Keratinocyte (primary cell): ENCODE measurements at places on chromosomes 12 and 14. TPM values are rescaled to one million over a fixed set of nuclear protein-coding genes. Genes with fewer than 3 reads are reported as not detected.

Gene CLEC4D
- polyA plus RNA-seq: not detected in 3 replicates

Gene GPR132
- polyA plus RNA-seq: not detected in 3 replicates

Gene WSCD2
- polyA plus RNA-seq: not detected in 3 replicates

Gene SLC2A13
- 0.70 to 1.1 TPM (median 0.93 TPM) in 3 replicates for polyA plus RNA-seq

Gene SLC6A15
- 7.4 to 18.9 TPM (median 14.0 TPM) in 3 replicates for polyA plus RNA-seq

Gene KCNC2
- polyA plus RNA-seq: not detected in 3 replicates

Gene A2M
- 0.20 to 0.49 TPM (median 0.32 TPM) in 3 replicates for polyA plus RNA-seq

Gene HIF1A
- 65.2 to 202 TPM (median 168 TPM) in 3 replicates for polyA plus RNA-seq

DNA sequence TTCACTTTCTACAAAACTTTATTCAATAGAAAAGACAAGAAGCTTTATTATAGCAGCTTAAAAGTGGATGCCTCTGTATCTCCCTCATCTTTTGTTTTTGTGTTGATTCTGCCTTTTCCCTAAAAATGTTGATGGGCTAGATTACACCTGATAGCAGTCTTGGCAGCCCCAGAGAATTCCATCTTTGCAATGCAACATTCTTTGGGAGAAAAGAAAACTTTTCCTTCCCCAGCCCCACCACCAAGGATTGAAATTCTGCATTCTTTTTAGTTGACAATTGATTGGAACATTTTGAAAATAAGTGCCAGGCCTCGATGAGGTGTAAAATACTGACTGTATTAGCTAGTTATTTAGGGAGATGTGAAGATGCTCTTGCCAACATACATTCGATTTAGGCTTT is 306.8 kb upstream of the G2E3 start:
- no peak overlapping the region for H3K4me3 ChIP-seq
- H3K27ac ChIP-seq: no peak overlapping the region

DNA sequence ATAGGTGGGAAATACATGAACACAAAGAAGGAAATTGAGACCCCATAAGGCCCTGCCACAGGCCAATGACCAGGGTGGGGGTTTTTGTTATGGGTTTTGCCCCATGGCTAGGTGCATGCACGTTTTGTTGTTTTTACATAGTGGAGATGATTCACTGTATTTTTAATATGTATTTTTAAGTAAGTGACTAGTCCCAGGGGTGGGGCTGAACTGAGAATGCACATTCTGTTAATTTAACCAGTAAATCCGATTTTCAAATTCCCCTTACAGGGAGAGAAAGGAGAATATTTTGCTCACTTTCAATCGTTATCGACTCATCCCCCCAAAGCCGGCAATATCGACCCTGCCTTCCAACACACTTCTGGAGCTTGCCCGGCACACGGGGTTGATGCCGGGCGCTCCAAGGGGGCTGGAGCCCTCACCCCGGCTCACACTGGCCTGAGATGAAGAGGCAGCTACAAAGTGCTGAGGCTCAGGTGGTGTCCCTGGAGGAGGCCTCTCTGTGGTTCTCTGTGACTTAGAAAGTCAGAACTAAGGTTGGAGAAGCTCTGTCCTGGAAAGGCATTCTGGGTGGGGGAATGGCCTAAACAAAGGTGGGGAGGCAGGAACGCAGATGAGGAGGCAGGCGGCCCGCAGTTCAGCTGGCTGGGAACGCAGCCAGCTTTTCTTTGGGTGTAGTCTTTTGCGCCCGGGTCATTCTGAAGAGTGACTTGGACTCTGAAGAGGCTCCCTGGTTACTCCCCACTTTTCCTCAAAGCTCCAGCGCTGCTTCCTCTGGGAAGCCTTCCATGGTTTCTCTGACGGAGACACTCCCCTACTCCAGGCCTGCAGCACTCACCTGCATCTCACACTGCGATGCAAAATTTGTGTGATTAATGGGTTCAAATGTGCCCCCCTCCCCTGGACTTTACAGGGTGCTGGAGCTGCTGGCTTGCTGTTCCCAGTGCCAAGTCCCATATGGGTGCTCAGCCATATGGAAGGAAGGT is 50.7 kb upstream of the DLK1 start:
- H3K4me3 ChIP-seq: no peak overlapping the region
- H3K27ac ChIP-seq: no peak overlapping the region
- no peak for DNase-seq
- H3K4me1 ChIP-seq: peaks cover 22% of the 10 kb centered on the region
- no peaks in the 10 kb centered on the region for H3K36me3 ChIP-seq

GRCh38 chr12:88684170-88684569 is 103.9 kb upstream of the KITLG start:
- H3K4me1 ChIP-seq: no peaks in the 10 kb centered on the region
- H3K36me3 ChIP-seq: no peaks in the 10 kb centered on the region
- no peak for DNase-seq
- H3K4me3 ChIP-seq: no peak overlapping the region
- H3K27me3 ChIP-seq: no peaks in the 10 kb centered on the region

DNA sequence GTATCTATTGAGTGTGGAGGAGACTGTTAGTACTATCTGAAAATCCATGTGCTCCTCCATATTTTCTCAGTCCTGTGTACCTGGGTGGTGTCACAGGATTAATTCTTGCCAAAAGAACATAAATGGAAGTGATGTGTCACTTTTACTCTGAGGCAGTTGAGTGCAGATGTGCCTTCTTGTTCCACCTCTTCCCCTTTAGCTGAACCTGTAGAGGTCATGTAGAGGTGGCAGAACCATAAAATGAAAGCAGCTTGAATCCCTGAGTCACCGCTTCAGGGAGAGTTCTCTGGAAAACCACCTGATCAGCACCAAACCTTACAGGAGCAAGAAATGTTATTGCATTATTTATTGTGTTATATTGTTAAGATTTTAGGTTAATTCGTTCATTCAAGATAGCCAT is 14.7 kb upstream of the SLC25A3 start:
- H3K27ac ChIP-seq: no peak overlapping the region
- no peak overlapping the region for H3K4me3 ChIP-seq
- H3K27me3 ChIP-seq: no peaks in the 10 kb centered on the region
- no peaks in the 10 kb centered on the region for H3K36me3 ChIP-seq
- no peaks in the 10 kb centered on the region for H3K4me1 ChIP-seq
- DNase-seq: no peak

GRCh38 chr14:98822917-98823316 is 449.1 kb downstream of the BCL11B start:
- H3K27me3 ChIP-seq: no peaks in the 10 kb centered on the region
- H3K27ac ChIP-seq: no peak overlapping the region
- no peak for DNase-seq
- H3K4me3 ChIP-seq: no peak overlapping the region

DNA sequence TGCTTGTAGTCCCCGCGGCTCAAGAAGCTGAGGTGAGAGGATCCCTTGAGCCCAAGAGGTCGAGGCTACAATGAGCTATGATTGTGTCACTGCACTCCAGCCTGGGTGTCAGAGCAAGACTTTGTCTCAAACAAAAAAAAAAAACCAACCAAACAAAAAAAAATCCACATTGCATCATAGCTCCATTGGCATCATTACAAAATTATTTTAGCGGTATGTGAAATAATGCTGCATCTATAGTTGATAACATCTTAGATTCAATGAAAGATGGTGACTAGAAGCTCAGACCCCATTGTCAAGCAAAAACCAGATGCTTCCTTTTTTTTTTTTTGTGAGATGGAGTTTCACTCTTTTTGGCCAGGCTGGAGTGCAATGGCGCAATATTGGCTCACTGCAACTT is 14.8 kb upstream of the PTHLH start:
- no peak for DNase-seq
- H3K27ac ChIP-seq: no peak overlapping the region
- H3K4me3 ChIP-seq: no peak overlapping the region
- no peaks in the 10 kb centered on the region for H3K27me3 ChIP-seq
- H3K4me1 ChIP-seq: peaks cover 47% of the 10 kb centered on the region

GRCh38 chr12:75822416-75822815 is 209.2 kb downstream of the PHLDA1 start:
- H3K4me1 ChIP-seq: peaks cover 74% of the 10 kb centered on the region
- DNase-seq: no peak
- no peak overlapping the region for H3K27ac ChIP-seq
- no peaks in the 10 kb centered on the region for H3K27me3 ChIP-seq
- H3K4me3 ChIP-seq: no peak overlapping the region

- no peak overlapping the region for H3K4me3 ChIP-seq
- H3K4me1 ChIP-seq: peaks cover 15% of the 10 kb centered on the region
- no peaks in the 10 kb centered on the region for H3K27me3 ChIP-seq
- no peak for DNase-seq
- H3K36me3 ChIP-seq: peaks cover 20% of the 10 kb centered on the region
These were observed 4.9 kb downstream of the VAMP1 start for GRCh38 chr12:6465467-6466183.

DNA sequence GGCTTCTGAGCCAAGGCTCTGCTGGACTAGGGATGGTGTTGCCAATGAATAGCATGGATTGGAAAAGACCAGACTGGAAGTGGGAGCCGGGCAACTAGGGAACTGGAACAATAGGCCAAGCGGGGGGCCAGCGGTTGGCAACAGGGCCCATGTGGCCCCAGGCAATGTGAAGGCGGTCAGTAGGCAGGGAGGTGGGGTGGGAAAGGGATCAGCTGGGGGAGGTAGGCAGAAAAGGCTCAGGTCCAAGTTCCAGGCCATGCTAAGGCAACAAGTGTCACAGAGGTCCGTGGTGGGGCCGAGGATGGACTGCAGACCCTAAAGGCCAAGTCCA is 14.9 kb upstream of the MLXIP start:
- no peaks in the 10 kb centered on the region for H3K27me3 ChIP-seq
- H3K4me1 ChIP-seq: peaks cover 18% of the 10 kb centered on the region
- no peak overlapping the region for H3K4me3 ChIP-seq
- peaks cover 10% of the 10 kb centered on the region for H3K36me3 ChIP-seq
- no peak overlapping the region for H3K27ac ChIP-seq

GRCh38 chr12:123705935-123706334 is 6.2 kb upstream of the ATP6V0A2 start:
- no peak for DNase-seq
- no peak overlapping the region for H3K27ac ChIP-seq
- H3K36me3 ChIP-seq: peaks cover 4% of the 10 kb centered on the region

- no peaks in the 10 kb centered on the region for H3K36me3 ChIP-seq
- H3K27me3 ChIP-seq: no peaks in the 10 kb centered on the region
- H3K4me3 ChIP-seq: no peak overlapping the region
- peaks cover 28% of the 10 kb centered on the region for H3K4me1 ChIP-seq
- no peak for DNase-seq
- H3K27ac ChIP-seq: no peak overlapping the region
These were observed 168.0 kb downstream of the TMTC3 start for GRCh38 chr12:88310069-88310468.

DNA sequence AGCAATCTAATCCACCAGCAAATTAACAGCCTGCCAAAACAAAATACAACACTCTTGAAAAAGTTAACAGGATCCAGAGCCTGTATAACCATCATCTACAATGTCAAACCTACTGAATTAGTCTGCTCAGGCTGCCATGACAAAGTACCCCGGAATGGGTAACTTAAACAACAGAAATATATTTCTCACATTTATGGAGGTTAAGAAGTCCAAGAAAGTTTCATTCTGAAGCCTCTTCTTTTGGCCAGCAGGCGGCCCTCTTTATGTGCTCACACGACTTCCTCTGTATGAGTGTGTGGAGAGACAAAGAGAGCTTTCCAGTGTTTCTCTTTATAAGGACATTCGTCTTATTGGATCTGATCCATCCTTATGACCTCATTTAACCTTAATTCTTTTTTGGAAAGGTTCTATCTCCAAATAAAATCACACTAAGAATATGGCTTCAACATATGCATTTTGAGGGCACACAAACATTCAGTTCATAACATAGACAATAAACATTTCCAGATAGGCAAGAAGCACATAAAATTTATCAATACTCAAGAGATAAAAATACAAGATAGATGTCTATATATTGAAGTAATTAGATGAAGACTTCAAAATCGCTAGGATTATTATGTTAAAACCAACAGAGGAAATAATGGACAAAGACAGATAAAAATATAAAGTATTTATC is 5.9 kb upstream of the RERG start:
- no peaks in the 10 kb centered on the region for H3K4me1 ChIP-seq
- no peak overlapping the region for H3K4me3 ChIP-seq
- no peak for DNase-seq
- H3K27ac ChIP-seq: no peak overlapping the region

DNA sequence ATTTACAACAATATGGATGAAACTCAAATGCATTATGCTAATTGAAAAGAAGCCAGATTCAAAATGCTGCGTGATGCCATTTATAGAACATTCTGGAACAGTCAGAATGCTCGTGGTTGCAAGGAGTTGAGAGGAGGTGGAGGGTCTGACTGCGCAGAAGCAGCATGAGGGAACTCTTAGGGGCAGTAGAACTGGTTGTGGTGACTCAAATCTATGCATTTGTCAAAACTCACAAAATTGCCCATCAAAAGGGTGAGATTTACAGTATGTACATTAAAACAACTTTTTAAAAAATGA is 113.7 kb upstream of the PDZRN4 start:
- H3K27me3 ChIP-seq: no peaks in the 10 kb centered on the region
- H3K4me1 ChIP-seq: peaks cover 5% of the 10 kb centered on the region
- H3K27ac ChIP-seq: no peak overlapping the region
- DNase-seq: no peak
- H3K4me3 ChIP-seq: no peak overlapping the region
- no peaks in the 10 kb centered on the region for H3K36me3 ChIP-seq
